ENCODE measurements at places on chromosomes 4 and X.

DNA sequence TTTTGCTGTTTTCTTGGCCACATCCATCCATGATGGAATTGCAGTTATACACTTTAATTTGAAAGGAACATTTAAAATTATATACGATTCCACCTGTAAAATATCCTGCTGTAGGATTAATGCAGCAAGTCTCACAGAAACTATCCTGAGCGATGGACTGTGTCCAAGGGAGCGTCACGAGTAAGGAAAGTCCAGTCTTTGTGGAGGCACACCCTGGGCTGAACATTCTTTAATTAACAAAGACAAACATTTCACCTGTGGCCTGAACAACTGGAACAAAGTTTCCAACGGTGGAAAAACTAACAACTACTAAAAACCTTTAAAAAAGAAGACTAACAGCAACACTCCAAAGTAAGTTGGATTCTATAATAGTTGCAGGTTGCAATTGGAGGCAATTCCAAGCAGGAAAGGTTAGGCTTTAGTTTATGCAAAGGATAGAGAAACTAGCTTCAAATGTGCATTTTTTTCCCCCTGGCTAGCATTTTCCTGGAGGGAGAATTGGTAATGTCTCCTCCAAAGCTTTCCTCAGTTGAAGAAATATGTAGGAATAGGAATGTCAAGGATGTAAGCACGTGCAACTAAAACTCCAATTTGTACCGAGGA lies 11.0 kb downstream of the EREG start:
- DNase-seq, result no peak

GRCh38 chrX:39857780-39858179 lies 240.0 kb downstream of the BCOR start:
- DNase-seq, result no peak

DNA sequence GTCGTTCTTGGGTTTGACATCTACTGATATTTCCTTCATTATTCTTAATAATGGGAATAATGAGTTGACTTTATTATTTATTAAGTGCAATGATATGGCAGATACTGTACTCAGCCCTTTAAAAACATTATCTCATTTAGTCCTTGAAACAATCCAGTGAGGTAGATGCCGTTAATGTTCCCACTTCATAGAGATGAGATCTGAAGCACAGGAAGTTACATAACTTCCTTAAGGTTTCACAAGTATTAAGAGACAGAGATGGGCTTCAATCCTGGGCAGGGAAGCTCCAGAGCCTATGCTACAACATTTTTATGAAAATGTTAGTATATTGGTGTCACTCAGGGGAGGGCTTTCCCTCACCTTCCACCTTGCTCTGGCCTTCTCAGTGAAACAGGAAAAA lies 9.7 kb upstream of the KLHL13 start:
- DNase-seq, result no peak

- DNase-seq, result no peak
Observed at GRCh38 chr4:179114615-179115014, 1672.4 kb upstream of the AGA start.

DNA sequence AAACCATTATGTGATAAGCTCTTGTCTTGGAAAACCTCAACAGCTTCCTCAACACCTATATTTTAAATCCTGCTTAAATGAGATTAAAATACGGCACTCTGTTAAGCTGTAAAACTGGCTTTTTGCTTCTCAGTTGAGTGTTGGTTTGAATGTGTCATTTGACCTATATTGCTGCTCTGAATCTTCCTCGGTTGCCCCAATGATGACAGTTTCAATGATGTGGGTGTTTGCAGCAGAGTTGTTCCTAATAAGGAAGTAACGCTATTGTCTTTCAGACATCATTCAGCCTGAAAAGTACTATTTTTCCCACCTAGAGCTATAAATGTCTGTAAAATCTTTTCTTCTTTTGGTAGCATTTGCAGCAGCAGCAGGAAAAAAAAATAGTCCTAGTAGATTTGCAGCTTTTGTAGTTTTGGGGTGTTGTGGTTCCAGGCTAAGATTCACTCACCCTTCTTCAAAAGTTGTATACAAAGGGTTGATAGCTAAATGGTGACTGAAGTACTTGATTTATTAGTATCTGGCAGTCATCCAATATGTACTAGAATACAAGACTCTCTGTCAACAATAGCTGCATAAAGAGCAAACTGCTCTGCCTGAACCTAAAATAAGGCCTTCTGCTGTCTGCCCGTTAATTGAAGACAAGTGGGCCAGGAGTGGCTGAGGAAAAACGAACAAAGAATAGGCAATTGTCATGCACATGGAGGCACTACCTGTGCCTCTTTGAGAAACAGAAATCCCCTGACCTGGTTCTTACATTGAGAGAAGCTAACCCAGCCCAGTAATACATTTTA lies 333.1 kb downstream of the IL1RAPL1 start:
- DNase-seq, result peak; percentile 5

DNA sequence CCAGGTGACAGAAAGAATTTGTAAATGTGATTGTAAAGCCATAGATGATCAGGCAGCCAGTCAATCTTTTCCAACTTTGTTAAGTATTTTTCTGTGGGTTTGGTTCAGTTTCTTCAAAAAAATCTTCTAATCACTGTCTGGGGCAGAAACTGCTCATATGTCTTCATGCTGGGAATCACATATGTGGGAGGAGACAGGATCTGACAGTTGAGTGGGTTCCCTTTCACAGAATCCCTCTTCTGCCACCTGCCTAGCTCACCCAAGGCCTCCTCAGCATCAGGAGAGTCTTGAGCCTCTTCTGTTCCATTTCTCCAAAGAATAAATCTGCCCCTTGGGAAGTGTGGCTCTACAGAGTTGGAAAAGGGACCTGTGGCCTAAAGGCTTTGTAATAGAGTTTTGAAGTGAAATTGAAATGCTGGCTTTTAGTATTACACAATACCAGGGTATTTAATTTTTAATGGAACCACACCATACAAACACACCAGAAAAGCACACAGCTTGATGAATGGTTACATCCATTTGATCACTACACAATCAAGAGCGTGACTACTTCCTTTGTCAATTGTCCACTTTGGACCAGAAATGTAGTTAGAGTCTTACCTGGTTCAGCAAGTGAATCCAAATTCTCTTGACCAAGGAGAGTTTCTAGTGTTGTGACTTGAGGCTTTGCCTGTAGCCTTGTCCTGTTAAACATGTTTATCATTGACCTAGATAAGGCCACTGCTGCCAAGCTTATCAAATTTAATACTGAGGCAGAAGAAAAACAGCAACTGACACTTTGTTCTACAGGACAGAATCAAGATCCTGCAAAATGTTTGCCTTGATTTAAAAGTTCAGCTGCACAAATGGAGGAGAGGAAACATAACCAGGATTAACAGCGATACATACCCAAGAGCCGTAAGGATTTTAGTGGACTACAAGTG lies 20.4 kb downstream of the MSMO1 start:
- DNase-seq, result no peak

DNA sequence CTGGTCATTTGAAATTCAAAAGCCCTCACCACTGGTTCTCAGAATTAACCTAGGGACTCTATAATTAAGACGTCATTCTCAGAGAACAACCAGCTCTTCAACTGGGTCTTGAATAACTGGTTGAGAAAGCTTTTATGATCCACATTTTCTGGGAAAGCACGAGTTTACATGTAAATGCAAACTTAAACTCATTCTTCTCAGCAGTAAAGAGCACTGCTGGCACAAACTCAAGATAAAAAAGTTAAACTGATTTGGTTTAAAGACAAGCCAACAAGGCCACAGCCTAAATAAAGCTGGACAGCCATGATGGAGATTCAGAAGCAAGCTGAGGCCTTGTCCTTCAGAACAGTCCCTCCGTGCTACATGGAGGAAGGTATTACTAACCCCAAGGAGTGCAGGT lies 13.2 kb downstream of the BST1 start:
- no peak for DNase-seq

DNA sequence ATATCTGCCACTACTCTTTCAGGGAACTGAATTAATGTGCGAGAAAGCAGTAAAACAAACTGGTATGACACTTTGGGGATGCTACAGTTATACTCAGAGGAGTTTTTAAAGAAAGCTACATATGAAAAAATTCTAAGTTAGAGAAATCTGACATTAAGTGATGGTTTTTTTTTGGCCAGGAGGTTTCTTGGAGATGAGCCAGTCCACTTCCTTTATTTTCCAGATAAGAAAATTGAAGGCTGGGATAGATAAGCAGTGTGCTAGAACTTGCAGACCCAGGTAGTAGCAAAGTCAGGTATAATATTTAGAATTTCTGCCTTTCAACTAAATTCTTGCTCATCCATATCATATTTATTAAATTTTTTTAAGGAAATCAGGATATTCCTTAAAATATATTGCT lies 106.8 kb downstream of the FAT4 start:
- DNase-seq, result no peak

- peak; percentile 77 for DNase-seq
Observed at GRCh38 chrX:49165901-49166881, 3.6 kb downstream of the MAGIX start.

GRCh38 chr4:24475756-24476155 lies 108.6 kb downstream of the DHX15 start:
- no peak for DNase-seq

GRCh38 chr4:89248879-89249281 lies 58.7 kb downstream of the GPRIN3 start:
- DNase-seq, result no peak

GRCh38 chr4:165877286-165877685 lies 4.2 kb downstream of the TLL1 start:
- DNase-seq, result no peak

DNA sequence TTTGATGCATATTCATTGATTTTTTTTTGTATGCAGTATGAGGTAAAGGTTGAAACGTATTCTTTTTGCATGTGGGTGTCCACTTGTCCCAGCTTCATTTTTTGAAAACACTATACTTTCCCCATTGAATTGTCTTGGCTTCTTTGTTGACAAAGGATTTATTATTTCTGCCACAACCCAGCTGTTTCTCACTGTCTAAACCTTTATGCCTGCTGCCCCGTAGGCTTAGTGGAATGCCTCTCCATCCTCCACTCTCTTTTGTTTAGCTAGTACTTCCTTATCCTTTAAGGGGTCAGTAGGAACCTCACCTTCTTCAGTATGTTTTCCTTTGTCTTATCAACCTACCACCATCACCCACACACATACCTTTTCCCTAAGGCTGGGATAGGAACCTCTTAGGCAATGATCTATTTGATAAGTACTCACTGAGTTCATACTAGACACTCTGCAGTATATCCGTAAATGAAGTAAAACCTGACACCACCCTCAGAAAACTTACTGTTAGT lies 8.5 kb downstream of the FMR1 start:
- no peak for DNase-seq

DNA sequence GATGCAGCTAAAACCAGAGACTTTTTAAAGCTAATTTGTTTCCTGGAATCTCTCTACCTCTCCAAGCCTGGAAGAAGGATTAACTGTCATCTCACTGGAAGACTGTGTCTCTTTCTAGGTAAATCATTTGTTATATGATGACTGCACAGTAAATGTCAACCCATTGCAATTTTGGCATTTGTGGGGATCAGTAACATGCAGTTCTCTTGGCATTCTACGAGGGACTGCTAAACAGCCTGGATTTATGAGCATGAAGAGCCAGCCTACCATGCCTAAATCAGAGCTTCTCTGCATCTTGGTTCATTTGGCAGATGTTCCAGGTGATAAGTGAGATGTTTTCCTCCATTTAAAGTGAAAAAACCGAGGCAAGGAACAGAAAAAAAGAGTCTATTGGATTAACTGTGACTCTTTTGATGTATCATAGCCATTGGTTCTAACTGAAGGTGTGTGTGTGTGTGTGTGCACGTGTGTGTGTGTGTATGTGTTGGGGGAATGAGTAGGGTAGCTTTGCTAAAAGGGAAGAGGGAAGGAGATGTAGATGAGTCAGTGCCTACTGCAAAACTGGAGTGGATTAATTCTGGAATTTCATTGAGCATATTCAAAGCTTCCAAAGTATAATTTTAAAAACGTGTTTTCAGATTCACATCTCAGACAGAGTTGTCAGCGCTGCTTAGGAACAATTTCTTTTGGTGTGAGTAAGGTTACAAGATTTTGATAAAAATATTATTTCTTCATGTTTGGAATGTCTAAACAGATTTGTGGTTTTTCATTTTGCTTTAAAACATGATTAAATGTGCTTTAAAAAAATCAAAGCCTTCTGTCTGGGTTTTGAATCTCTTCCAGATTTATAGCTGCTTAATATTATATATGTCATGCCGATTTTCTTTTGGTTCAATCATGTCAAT lies 123.2 kb upstream of the LNX1 start:
- no peak for DNase-seq

DNA sequence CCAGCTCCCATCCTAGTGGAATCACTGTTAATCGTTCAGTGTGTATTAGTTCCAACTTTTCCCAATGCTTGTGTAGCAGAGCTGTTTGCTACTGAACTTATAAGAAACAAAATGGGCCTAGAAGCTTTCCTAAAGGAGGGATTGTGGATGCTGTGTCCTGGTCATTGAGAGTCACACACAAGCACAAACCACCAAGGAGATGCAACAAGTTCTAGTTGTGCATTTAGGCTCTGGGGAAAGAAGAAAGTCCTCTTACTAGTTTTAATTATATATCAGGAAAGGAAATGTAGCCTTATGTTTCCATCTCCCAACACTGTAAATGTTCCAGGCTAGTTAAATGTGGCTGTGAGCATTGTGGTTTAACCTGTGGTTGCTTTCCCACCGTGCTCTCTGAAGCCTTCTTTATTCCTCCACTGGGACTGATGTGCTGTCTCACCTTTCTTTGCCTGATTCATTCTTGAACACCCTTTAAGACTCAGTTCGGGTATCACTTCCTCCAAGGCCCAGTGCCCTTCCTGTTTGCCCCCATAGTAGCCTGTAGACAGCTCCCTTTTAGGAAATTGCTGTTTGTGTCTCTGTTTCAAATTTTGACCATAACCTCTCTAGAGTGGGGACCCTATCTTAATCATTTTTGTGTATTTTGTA lies 34.3 kb downstream of the ATP10D start:
- DNase-seq, result peak; percentile 73

DNA sequence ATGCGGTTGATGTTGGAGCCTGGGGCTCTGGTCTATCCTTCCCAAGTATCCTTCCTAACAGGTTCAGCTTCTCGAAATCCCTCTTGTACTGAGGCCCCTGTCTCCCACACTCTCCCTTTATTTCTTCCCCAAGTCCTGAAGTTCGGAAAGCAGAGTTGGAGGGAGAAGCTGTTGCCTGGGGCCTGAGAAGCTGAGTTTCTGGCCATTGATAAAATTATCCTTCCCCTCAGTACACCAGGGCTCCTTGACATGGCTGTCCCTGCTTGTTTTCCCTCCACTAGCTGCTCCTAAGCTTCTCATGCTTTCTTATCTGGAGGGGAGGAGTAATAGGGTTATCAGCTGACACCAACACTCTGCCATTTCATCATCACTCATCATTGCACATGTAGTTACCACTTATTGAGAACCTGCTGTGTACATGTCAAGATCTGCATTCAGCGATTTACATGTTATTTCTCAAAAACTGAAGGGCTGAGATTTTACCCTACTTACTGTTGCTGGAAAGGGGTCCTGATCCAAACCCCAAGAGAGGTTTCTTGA lies 58.0 kb downstream of the FUNDC1 start:
- DNase-seq, result no peak

GRCh38 chr4:68175562-68176155 lies 46.0 kb upstream of the TMPRSS11F start:
- DNase-seq, result peak; percentile 70

- peak; percentile 62 for DNase-seq
Observed at GRCh38 chr4:139083607-139083955, 68.0 kb downstream of the NOCT start.

GRCh38 chrX:71612256-71612655 lies 6.1 kb downstream of the CXCR3 start:
- no peak for DNase-seq

GRCh38 chr4:2963966-2964471 lies 648 bp downstream of the GRK4 start:
- DNase-seq, result peak; percentile 52

All from astrocyte of the spinal cord (primary cell).